ENCODE measurements at places on chromosomes 3 and 15.
A peak's percentile ranks its signal among the peaks of the same experiment; 100 is the strongest.

DNA sequence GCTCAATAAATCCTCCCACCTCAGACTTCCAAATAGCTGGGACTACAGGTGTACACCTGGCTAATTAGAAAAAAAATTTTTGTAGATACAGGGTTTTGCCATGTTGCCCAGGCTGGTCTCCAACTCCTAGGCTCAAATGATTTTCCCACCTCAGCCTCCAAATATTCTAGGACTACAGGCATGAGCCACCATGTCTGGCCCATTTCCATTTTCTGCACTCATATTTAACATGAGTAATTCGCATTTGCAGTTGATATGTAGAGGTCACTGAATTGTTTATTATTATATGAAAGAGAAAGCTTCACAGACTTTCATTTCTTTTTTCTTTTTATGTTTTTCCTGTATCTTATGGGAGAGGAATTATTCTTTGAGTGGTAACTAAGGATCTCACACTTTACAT is 492.7 kb downstream of the CNTN3 start:
- H3K4me3 ChIP-seq, result no peak overlapping the region
- H3K36me3 ChIP-seq, result no peaks in the 10 kb centered on the region
- no peak overlapping the region for H3K27ac ChIP-seq
- H3K27me3 ChIP-seq, result no peaks in the 10 kb centered on the region

GRCh38 chr15:36370731-36371112 is 208.7 kb upstream of the CDIN1 start:
- peak; percentile 19 for DNase-seq
- no peak overlapping the region for H3K27ac ChIP-seq
- no peaks in the 10 kb centered on the region for H3K4me1 ChIP-seq

- H3K36me3 ChIP-seq, result no peaks in the 10 kb centered on the region
- no peaks in the 10 kb centered on the region for H3K27me3 ChIP-seq
- no peak for DNase-seq
- no peak overlapping the region for H3K4me3 ChIP-seq
- no peak overlapping the region for H3K27ac ChIP-seq
- H3K4me1 ChIP-seq, result no peaks in the 10 kb centered on the region
Observed at GRCh38 chr15:49855917-49856637, 235.2 kb downstream of the DTWD1 start.

DNA sequence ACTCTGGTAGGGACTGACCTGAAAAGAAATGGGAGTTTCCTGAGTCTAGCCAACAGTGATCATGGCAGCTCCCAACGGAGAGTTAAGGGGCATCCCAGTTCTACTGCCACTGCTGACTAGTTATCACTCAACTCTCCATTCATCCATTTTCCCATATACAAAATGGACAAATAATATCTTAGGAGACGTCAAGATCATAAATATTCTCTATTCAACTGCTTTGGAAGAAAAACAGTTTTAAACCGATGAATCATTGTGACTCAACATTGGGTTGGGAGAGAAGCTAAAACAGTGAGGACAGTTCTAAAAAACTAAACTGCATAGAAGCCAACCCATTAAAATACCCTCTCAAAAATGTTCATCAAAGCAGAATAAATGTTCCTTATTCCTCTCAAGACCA is 57.6 kb upstream of the CHRM5 start:
- DNase-seq, result no peak
- H3K27ac ChIP-seq, result no peak overlapping the region
- no peak overlapping the region for H3K4me3 ChIP-seq
- no peaks in the 10 kb centered on the region for H3K27me3 ChIP-seq

- no peaks in the 10 kb centered on the region for H3K4me1 ChIP-seq
- no peaks in the 10 kb centered on the region for H3K36me3 ChIP-seq
- no peaks in the 10 kb centered on the region for H3K27me3 ChIP-seq
- no peak for DNase-seq
- no peak overlapping the region for H3K27ac ChIP-seq
Observed at GRCh38 chr3:81216192-81216591, 545.3 kb downstream of the GBE1 start.

DNA sequence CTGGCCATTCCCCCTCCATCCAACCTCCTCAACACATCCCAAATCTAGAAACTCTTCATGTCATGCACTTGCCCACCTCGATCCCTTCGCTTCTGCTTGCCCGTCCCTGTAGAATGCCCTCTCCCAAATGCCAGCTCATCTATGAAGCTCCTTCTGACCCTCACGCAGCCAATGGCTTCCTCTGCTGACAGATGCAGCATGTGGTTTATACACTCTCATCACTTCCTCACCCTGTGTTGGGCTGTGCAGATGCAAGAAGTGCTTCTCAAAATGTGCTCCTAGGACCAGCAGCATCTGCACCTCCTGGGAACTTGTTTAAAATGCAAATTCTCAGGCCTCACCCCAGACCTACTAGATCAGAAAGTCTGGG is 51.7 kb downstream of the SEMA5B start:
- no peaks in the 10 kb centered on the region for H3K36me3 ChIP-seq
- DNase-seq, result no peak
- H3K4me1 ChIP-seq, result peaks cover 28% of the 10 kb centered on the region
- H3K4me3 ChIP-seq, result no peak overlapping the region
- no peaks in the 10 kb centered on the region for H3K27me3 ChIP-seq
- peak overlapping the region; percentile 75 for H3K27ac ChIP-seq

- no peak for DNase-seq
- no peaks in the 10 kb centered on the region for H3K4me1 ChIP-seq
- no peaks in the 10 kb centered on the region for H3K36me3 ChIP-seq
- H3K27me3 ChIP-seq, result peaks cover 2% of the 10 kb centered on the region
- H3K27ac ChIP-seq, result no peak overlapping the region
Observed at GRCh38 chr3:182330646-182331045, 462.7 kb upstream of the ATP11B start.

DNA sequence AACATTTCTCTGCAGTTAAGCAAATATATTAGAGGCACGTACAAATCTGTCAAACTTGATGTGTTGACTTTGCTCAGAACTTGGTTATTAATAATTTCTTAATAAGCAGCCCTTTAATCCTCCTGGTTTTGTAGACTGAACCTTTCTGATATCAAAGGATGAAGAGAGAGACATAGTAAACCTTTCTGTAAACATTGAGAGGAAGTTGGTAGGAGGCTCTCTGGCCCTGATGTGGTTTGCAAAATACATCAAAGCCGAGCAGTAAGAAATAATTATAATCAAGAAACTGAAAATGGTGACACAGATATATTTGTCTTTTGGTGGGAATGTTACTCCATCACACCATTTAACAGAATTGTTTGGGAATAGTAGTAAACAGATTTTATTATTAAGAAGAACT is 111.9 kb downstream of the OXSM start:
- no peak overlapping the region for H3K27ac ChIP-seq
- H3K4me3 ChIP-seq, result no peak overlapping the region
- H3K36me3 ChIP-seq, result no peaks in the 10 kb centered on the region

- DNase-seq, result peak; percentile 82
- no peaks in the 10 kb centered on the region for H3K27me3 ChIP-seq
- H3K4me1 ChIP-seq, result peaks cover 6% of the 10 kb centered on the region
- H3K36me3 ChIP-seq, result no peaks in the 10 kb centered on the region
Observed at GRCh38 chr15:71337197-71337845, 222.1 kb downstream of the THSD4 start.

- H3K27me3 ChIP-seq, result no peaks in the 10 kb centered on the region
- no peak overlapping the region for H3K4me3 ChIP-seq
- no peak for DNase-seq
- H3K36me3 ChIP-seq, result no peaks in the 10 kb centered on the region
- H3K4me1 ChIP-seq, result no peaks in the 10 kb centered on the region
Observed at GRCh38 chr15:83854321-83854720, 200.4 kb downstream of the ADAMTSL3 start.

DNA sequence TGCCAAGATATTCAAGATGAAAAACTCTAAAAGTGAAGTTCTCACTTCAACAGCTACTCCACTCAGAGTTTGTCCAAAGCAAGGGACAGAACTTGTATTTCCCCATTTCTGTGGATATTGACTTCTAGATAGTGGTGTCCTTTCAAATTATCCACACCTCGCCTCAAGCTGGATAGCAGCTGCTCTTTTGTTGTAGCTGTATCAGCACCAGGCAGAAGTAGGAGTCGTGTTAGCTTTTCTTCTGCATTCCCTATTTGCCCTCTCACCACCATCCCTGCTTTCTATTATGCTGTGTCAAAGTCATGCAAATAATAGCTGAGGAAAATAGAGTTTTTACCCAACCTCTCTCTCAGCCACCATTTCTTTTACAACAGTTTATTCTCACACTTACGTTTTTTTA is 303.8 kb downstream of the EPHA3 start:
- no peak overlapping the region for H3K4me3 ChIP-seq
- DNase-seq, result peak; percentile 4
- no peak overlapping the region for H3K27ac ChIP-seq
- no peaks in the 10 kb centered on the region for H3K27me3 ChIP-seq

- H3K4me3 ChIP-seq, result no peak overlapping the region
- DNase-seq, result no peak
- H3K36me3 ChIP-seq, result peaks cover 11% of the 10 kb centered on the region
- no peak overlapping the region for H3K27ac ChIP-seq
- H3K27me3 ChIP-seq, result no peaks in the 10 kb centered on the region
- H3K4me1 ChIP-seq, result no peaks in the 10 kb centered on the region
Observed at GRCh38 chr3:47404955-47405790, 24.4 kb downstream of the PTPN23 start.
